ENCODE measurements at places on chromosomes 16 and 17.

DNA sequence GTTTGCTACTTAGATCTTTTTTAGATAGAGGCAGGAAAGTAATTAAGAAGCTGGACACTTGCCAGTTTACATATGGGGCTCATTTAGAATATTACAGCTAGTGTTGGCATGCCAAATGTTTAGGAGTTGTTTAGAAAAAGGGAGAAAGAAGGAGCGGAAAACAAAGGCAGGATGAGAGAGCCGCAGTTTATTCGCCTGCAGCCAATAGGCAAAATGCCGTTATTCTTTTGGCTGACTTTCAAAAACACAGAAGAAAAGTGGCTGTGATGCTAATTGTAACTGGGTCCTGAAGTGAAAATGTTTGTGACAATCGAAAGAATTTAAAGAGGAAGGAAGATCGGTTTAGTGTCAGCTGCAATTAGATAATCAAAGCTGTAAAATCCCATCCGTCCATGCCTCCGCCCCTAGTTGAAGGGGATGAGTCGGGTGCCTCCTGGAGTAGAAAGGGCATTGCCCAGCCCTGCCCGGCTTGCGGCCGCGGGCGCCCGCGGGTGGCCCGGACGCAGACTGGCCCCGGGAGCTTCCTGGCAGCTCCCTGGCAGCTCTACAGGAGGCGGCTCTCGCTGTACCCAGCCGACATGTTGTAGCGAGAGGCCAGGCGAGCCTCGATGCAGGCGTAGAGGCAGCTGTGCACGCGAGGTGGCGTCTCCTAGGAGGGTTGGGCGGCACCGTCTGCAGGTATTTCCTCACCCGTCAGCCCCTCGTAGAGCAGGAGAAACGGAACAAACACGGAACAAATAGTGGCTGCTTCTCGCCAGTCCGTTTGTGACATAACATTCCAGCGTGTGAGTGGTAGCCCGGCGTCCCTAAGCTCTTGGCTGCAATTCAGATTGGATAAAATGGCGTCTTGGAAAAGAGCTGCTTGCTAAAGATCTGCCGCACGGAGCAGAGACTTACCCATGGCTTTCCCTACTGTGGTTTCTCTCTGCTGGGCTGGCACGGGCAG is 82.2 kb downstream of the TNRC6C start:
- DNase-seq: peak; percentile 58

- DNase-seq: no peak
Measured at GRCh38 chr17:58493506-58493905, 5.3 kb upstream of the HSF5 start.

DNA sequence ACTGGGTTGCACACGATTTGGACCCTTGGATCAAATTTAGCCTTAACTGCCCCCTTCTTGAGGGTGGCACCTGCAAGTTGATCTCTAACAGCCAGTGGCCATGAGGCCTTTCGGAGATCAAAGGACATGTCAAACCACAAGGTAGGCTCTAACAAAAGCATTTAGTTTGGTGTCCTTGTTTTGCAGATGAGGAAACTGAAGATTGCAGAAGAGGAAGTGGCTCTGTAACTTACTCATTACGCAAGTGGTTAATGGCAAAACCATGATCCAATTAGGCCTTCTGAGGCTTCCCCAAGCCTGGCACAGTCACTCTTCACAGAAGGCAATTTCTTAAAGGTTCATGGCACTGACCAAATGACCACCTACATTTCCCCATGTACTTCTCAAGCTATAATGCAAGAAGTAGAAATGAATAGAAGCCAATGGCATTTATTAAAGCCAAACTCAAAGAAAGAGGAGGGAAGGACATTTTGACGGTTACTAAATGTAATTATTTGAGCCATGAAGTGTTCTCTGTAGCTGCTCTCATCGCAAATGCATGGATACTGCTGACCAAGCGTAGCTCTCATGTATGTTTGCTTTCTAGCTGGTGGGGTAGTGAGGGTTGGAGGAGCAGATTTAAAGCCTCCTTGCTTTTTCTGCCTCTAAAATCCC is 32.8 kb upstream of the ABCC12 start:
- DNase-seq: no peak

DNA sequence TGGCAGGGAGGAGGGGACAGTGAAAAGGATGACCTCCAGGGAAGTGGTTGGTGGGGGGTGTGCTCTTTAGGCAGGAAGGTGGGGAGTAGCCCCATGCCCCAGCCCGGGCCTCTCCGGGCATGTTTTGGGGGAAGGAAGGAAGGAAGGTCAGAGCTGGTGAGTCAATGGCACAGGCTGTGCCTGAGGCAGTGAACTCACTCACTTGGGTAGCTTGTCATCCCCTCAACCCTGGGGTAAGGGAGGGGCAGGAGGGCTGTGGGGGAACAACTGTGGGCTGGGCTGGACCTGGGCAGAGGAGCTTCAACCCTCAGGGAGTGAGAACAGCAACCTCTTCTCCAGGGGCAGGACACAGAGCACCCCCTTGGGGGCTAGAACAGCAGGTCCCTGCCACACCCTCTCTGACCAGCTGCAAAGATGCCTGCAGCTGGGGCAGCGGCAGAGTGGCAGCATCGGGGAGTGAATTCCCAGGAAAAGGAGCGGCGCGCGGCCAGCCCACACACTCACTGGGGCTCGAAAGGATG is 6.3 kb downstream of the CSF3 start:
- peak; percentile 69 for DNase-seq

GRCh38 chr17:68458260-68459036 is 1.2 kb upstream of the WIPI1 start:
- DNase-seq: no peak

DNA sequence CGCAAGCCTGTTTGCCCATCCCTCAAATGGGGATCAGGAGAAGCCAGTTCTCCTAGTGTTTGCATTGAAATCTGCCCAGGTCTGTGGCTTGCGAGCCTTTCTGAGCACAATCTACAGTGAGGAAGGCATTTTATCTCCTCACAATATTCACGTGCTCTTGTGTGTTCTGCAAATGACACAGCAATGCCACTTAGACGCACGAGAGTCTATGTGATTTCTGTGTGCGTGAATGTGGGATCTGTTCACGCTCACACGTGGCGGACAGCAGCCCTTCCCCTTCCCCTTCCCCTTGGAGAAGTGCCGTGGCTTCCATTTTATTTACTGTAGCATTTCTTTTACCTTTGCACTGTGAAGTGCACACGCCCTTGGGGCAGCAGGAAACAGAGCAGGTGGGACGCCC is 17.7 kb upstream of the CBFA2T3 start:
- no peak for DNase-seq

DNA sequence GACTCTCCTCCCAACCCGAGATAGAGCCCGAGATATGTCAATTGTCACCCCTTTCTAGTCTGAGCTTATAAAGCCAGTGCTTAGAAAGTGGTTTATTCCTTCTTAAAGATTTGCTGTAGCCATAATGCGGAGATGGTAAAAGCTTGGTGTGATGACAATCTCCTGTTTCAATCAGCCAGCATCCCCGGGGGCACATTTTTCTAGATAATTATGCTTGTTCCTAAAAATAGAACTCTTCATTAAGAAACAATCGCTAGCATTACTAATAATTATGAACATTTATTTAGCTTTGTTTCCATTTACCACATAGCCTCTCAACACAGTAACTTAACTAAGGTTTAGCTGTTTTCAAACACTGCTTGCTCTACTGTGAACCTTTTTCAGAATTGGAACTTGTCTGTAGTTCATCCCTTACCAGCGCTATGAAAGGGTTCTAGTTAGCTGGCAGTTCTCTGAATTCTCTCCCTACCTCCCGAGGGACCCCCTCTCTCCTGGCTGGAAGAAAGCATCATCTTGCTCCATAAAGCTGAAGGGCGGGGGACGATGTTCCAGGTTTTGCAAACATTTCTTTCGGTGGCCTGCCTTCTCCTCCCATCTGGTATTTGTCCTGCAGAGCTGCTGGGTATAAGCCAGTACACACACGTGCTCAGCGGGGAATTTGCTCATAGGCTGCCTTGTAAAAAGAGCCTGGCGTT is 922 bp upstream of the MRPL58 start:
- peak; percentile 60 for DNase-seq

DNA sequence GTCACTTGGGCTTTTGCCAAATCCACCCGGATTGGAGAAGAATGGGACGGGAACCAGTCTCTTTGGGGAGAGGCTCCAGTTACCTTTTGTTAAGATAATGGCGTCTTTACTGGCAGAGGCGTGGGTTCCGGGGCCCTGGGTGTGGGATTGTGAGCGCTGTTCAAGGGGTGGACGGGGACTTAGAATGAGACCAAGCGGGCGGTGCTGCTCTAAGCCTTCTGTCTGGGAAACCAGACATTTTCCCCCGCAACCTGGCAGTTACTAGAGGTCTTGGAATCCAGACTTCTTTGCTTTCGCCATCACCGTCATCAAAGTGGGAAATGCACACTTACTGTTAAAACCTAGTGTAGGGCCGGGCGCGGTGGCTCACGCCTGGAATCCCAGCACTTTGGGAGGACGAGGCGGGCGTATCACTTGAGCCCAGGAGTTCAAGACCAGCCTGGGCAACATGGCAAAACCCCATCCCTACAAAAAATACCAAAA is 706 bp downstream of the TEN1 start:
- no peak for DNase-seq

DNA sequence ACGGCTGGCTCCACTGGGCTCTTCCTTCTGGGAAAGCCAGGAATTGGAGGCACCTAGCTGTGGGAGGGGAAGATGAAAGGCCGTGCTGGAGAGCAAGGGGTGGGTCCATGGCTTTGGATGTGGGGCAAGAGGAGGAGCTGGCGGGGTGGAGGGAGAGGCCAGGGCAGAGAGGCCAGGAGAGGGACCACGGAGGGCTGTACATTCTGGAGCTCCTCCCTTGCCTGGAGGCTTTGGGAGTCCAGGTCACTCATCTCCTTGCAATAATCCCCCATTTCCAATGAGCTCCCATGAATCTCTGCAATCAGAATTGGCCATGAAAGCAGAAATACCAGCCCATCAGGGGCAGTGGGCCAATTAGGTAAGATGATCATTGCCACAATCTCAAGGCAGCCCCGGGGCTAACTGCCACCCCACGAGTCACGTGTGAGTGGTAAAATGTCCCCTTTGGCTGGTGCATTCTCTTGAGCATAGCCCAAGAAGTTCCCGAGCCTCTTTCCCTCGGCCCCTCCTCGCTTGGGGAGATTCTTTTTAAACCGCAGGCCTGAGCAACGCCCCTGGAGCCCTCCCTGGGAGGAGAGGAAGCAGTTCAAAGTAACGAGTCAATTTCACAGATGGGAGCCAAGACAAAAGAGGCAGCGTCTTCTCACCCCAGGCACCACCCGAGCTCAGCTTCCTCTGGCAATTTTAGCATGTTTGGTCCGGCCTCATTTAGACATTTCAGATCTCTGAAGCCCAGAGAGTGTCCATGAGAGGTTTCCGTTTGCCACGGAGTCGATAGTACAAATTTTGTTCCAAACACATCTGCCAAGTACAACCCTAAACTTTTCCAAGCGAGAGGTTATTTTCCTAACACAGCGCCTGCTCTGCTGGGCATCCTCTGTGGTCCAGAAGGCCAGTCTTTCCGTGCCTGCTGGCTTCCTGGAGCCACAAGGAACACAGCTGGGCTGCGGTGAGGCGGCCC is 13.4 kb downstream of the RTN4RL1 start:
- DNase-seq: peak; percentile 66

DNA sequence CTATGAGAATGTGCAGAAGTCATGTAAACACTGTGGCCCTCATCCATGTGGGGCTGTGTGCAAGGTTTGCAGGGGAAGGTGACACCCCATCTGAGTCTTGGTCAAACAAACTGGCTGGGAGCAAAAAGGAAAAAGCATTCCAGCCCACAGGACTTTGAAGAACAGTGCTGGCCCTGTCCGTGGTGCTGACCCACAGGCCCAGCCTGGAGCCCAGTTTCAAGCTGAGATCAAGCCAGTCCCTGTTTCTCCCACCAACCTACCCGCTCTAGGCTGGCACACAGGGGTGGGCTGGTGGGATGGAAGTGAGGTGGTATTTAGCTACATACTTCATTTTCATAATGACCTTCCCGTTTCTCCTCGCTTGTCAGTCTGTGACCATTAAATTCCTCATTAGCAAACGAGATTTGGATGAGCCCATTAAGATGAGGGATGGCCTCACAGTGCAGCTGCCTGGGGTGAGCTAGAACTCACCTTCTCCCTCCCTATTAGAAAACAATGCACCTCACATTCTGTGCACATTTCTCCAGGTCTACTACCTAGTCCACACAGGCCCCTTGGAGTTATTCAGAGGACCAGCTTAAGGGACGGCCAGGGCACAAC is 12.6 kb upstream of the RPL38 start:
- no peak for DNase-seq

- DNase-seq: no peak
Measured at GRCh38 chr16:89867918-89868317, 5.5 kb upstream of the TCF25 start.

GRCh38 chr17:49082231-49082630 is 50.3 kb upstream of the B4GALNT2 start:
- no peak for DNase-seq

DNA sequence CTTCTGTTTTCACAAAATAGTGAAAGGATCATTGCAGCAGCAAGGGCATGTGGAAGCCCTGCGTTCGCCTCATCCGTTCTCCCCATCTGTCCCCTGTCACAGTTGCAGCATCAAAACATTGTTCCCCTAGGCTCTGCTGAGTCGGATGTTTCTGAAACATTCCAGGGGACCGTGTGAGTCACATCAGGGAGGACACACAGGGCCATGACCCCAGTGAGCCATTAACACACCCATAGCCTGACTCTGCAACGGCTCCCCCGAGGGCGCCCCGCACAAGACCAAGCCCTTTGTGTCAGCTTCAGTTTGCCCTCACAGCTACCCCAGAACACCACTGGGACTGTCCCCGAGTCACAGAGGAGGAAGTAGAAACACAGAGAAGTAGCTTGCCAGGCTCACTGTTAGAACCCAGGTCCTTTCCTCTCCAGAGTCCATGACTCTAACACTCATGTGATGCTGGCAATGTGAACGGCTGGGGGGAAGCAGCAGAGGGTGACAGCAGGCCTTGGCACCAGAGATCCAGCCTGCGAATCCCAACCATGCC is 63.3 kb upstream of the HSBP1 start:
- peak; percentile 51 for DNase-seq

DNA sequence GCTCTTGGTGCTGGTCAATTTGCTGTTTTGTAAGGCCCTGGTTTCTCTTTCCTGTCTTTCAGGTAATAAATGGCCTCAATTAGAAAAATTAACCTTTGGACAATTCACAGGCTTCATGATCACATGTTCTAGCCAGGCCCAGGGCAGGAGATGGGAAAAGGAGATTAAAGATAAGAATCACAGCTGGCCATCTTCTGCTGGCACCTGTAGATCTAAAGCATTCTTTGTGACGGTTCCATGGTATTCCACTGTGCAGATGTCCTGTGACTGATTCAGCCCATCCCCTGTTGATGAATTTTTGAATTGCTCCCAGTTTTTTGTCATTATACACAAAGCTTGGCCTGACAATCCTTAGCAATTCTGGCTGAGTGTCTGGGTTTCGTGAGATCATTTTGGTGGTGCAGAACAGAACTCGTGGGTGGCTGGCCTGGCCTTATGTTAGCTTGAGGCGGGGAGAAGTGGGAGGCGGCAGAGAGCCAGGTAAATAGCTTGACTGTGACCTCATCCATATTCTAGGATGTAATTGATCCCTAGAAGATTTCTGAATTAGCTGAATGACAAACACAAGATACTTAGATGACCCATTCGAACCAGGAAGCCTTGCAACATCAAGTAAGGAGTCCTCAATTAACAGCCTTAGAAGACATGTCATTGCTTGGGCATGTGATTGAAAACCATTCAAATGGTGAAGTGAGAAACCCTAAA is 14.1 kb downstream of the TMC5 start:
- DNase-seq: no peak
